ENCODE measurements at places on chromosomes 7 and 10. TPM values are rescaled to one million over a fixed set of nuclear protein-coding genes. Genes with fewer than 3 reads are reported as not detected.

DNA sequence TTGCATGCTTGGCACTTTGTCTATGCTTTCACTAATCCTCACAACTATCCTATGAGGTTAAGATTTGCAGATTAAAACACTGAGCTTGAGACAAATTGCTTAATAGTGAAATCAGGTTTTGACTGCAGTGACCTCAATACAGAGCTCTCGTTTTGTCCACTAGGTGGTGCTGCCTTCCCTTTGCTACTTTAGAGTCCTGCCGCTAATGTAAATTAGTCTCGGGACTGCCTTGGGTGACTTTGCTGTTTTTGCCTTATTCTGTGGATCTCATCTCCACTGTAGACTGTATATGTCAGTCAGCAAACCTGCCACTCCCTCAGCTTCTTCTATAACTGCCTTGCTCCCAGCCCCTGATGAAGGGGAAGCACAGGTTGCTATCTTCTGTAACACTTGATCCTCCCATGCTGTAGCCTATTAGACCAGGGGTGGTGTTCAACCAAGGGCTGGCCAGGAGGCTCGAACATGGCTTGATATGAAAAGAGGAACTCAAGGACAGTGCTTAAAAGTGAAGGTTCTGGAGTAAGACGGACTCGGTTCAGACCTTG, 26.0 kb downstream of the ASB4 start:
- H3K27me3 ChIP-seq, result no peaks in the 10 kb centered on the region
- H3K4me1 ChIP-seq, result no peaks in the 10 kb centered on the region
- H3K36me3 ChIP-seq, result no peaks in the 10 kb centered on the region
- H3K4me3 ChIP-seq, result no peak overlapping the region

GRCh38 chr7:74083928-74084721, 521 bp downstream of the LIMK1 start:
- peak overlapping the region; percentile 75 for H3K27ac ChIP-seq
- peaks cover 16% of the 10 kb centered on the region for H3K4me1 ChIP-seq
- no peak for DNase-seq

- H3K36me3 ChIP-seq, result no peaks in the 10 kb centered on the region
- no peak overlapping the region for H3K27ac ChIP-seq
- H3K4me1 ChIP-seq, result no peaks in the 10 kb centered on the region
- no peak overlapping the region for H3K4me3 ChIP-seq
- no peak for DNase-seq
- no peaks in the 10 kb centered on the region for H3K27me3 ChIP-seq
Observed at GRCh38 chr7:125605241-125605640, 675.6 kb upstream of the POT1 start.

GRCh38 chr10:124625831-124626238, 118.3 kb downstream of the FAM53B start:
- no peaks in the 10 kb centered on the region for H3K36me3 ChIP-seq
- peaks cover 50% of the 10 kb centered on the region for H3K4me1 ChIP-seq
- DNase-seq, result no peak
- H3K4me3 ChIP-seq, result no peak overlapping the region
- H3K27ac ChIP-seq, result peak overlapping the region; percentile 70
- H3K27me3 ChIP-seq, result no peaks in the 10 kb centered on the region

DNA sequence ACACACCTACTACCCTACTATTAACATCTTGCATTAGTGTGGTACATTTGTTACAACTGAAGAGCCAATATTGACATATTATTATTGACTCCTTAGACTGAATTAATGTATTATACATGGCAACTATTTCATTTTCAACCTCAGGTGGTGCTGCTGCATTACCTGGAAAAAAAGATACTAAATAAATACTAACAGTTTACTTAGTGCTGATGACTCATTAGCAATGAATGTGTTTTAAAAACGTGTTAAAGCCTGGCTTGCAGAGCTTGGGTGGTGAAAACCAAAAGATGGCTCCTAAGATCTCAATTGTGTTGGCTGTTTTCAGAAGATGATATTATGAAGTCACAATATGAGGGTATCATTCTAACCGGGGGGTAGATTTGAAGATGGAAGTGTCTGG, 34.8 kb downstream of the CFAP43 start:
- no peaks in the 10 kb centered on the region for H3K4me1 ChIP-seq
- H3K4me3 ChIP-seq, result no peak overlapping the region
- no peaks in the 10 kb centered on the region for H3K36me3 ChIP-seq
- H3K27ac ChIP-seq, result no peak overlapping the region
- DNase-seq, result no peak

Gene PWWP2B
- total RNA-seq, result 40.6 TPM

Gene HMX3
- total RNA-seq, result not detected

Gene TBX20
- total RNA-seq, result 0.36 TPM

All from adrenal gland (tissue), 19 donors.